ENCODE measurements at places on chromosomes 13 and 19. TPM values are rescaled to one million over a fixed set of nuclear protein-coding genes. Genes with fewer than 3 reads are reported as not detected.

- H3K27me3 ChIP-seq, result peaks cover 4% of the 10 kb centered on the region
- DNase-seq, result no peak
- H3K36me3 ChIP-seq, result no peaks in the 10 kb centered on the region
- peak overlapping the region; percentile 75 for H3K4me3 ChIP-seq
- H3K27ac ChIP-seq, result no peak overlapping the region
- peaks cover 6% of the 10 kb centered on the region for H3K4me1 ChIP-seq
Observed at GRCh38 chr19:912181-913079, 589 bp downstream of the R3HDM4 start.

- no peak for DNase-seq
- no peak overlapping the region for H3K4me3 ChIP-seq
- H3K27me3 ChIP-seq, result no peaks in the 10 kb centered on the region
- H3K27ac ChIP-seq, result no peak overlapping the region
- H3K36me3 ChIP-seq, result no peaks in the 10 kb centered on the region
Observed at GRCh38 chr13:33275916-33276315, 9.6 kb downstream of the STARD13 start.

DNA sequence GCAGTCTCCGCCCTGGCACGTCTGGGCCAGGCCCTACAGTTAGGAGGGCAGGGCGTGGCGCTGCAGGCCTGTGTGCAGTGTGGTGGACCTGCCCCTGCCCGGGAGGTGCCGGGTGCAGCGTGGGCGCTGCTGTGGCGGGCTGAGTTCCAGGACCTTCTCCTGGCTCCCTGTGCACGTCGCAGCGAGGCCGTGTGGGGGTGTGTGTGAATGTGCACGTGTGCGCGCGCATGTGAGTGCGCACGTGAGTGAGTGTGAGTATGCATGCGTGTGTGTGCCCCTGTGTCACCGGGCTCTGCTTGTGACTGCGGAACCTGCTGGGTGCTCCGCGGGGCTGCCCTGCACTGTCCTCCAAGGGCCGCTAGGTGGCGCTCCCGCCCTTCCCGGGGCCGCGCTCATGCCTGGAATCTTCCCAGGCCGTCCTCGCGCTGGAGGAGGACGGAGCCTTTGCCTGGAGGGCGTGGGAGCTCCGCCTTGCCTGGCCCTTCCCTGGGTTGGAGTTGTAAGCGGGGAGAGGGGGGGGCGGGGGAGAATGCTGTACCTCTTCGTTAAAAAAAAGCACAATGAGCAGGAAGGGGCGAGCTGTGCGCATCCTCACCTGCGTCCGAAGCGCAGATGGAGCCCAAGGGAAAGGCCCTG lies 79.3 kb downstream of the KDM4B start:
- H3K4me3 ChIP-seq, result no peak overlapping the region
- peaks cover 4% of the 10 kb centered on the region for H3K36me3 ChIP-seq
- no peaks in the 10 kb centered on the region for H3K27me3 ChIP-seq
- H3K27ac ChIP-seq, result no peak overlapping the region

DNA sequence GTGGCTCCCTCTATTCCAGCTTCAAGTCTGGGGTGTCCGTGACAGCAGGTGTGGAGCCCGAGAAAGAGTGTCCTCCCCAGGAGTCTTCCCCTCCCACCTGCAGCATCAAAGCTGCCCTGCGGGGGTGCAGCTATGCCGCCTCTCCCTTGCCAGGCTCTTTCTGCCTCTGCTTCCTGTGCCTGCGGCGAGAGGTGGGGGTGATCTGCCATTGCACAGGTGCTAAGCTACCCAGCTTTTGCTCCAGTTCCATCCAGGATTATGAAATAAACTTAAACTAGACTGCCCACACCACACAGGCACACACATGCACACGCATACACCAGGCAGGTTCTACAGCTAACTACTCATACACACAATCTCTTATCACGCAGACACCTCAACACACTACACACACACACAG lies 104.7 kb upstream of the CLDN10 start:
- no peaks in the 10 kb centered on the region for H3K27me3 ChIP-seq
- H3K36me3 ChIP-seq, result no peaks in the 10 kb centered on the region
- no peaks in the 10 kb centered on the region for H3K4me1 ChIP-seq
- no peak overlapping the region for H3K4me3 ChIP-seq
- H3K27ac ChIP-seq, result no peak overlapping the region

GRCh38 chr13:41763782-41764181 lies 197.1 kb downstream of the VWA8 start:
- H3K4me1 ChIP-seq, result peaks cover 11% of the 10 kb centered on the region
- peaks cover 4% of the 10 kb centered on the region for H3K36me3 ChIP-seq
- H3K27me3 ChIP-seq, result no peaks in the 10 kb centered on the region
- DNase-seq, result no peak

GRCh38 chr13:40494513-40494912 lies 171.9 kb downstream of the FOXO1 start:
- H3K36me3 ChIP-seq, result no peaks in the 10 kb centered on the region
- no peak overlapping the region for H3K27ac ChIP-seq
- no peak for DNase-seq
- peaks cover 17% of the 10 kb centered on the region for H3K27me3 ChIP-seq

DNA sequence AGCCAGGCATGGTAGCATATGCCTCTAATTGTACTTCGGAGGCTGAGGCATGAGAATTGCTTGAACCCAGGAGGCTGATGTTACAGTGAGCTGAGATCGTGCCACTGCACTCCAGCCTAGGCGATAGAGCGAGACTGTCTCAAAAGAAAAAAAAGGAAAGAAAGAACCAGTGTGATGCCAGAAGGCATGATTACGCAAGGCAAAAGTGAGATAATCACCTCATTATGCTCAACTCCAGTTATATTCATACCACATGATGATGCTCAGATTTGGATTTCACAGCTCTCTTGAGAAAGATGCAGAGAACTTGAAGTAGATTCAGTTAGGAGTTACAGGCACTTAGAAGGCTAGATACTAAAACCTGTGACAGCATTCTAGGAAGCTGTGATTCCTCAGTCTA lies 21.8 kb downstream of the RCBTB1 start:
- H3K36me3 ChIP-seq, result peaks cover 31% of the 10 kb centered on the region
- peaks cover 16% of the 10 kb centered on the region for H3K27me3 ChIP-seq
- H3K4me1 ChIP-seq, result peaks cover 18% of the 10 kb centered on the region
- DNase-seq, result no peak
- no peak overlapping the region for H3K27ac ChIP-seq

GRCh38 chr13:64718116-64718515 lies 2512.0 kb downstream of the PCDH9 start:
- H3K4me3 ChIP-seq, result no peak overlapping the region
- peaks cover 6% of the 10 kb centered on the region for H3K4me1 ChIP-seq
- H3K27me3 ChIP-seq, result no peaks in the 10 kb centered on the region
- no peak for DNase-seq

- no peak overlapping the region for H3K4me3 ChIP-seq
- no peak for DNase-seq
- peaks cover 41% of the 10 kb centered on the region for H3K27me3 ChIP-seq
Observed at GRCh38 chr19:1070931-1071791, 4.2 kb downstream of the ARHGAP45 start.

- no peaks in the 10 kb centered on the region for H3K27me3 ChIP-seq
- peak overlapping the region; percentile 99 for H3K27ac ChIP-seq
- H3K4me3 ChIP-seq, result peak overlapping the region; percentile 83
Observed at GRCh38 chr19:56142897-56143434, 1.9 kb downstream of the ZNF444 start.

DNA sequence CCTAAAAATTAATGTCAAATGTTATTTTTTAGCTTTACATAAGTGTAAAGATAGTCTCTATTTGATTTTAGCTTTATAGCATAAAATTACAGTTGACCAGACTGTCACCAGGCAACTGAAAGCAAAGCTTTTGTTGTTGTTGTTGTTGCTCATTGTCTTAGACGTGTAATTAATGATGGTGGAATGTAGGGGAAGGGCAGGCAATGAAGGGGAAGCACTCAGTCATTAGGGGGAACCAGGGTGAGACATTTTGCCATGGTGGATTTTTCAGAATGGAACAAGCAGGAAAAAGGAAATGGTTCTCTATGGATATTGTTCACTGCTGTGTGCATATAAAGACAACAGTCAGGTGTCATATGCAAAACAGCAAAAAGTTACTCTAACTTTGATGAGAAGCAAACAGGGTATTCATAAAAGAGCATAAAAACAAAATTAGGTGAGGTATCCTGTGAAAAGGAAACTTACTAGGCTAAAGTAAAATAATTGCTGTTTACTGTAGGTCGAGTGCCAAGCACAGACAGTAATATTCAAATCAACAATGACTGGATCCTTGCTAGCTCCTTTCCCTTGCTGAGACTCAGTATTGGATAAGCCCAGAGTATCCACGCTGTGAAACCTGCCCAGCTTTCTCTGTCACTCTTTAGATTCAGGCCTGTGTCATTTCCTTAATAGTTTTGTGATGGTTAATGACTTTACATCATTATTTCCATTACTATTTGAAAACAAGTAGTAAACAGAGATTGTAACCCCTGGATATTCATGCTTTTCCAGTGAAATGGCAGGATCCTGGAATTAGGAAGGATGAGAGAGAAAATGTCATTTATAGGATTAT lies 110.5 kb downstream of the LRCH1 start:
- H3K4me3 ChIP-seq, result peak overlapping the region; percentile 16
- no peak for DNase-seq

GRCh38 chr13:106680796-106681472 lies 113.0 kb upstream of the ARGLU1 start:
- H3K27me3 ChIP-seq, result no peaks in the 10 kb centered on the region
- H3K36me3 ChIP-seq, result no peaks in the 10 kb centered on the region
- H3K4me3 ChIP-seq, result no peak overlapping the region
- DNase-seq, result no peak
- peaks cover 42% of the 10 kb centered on the region for H3K4me1 ChIP-seq

DNA sequence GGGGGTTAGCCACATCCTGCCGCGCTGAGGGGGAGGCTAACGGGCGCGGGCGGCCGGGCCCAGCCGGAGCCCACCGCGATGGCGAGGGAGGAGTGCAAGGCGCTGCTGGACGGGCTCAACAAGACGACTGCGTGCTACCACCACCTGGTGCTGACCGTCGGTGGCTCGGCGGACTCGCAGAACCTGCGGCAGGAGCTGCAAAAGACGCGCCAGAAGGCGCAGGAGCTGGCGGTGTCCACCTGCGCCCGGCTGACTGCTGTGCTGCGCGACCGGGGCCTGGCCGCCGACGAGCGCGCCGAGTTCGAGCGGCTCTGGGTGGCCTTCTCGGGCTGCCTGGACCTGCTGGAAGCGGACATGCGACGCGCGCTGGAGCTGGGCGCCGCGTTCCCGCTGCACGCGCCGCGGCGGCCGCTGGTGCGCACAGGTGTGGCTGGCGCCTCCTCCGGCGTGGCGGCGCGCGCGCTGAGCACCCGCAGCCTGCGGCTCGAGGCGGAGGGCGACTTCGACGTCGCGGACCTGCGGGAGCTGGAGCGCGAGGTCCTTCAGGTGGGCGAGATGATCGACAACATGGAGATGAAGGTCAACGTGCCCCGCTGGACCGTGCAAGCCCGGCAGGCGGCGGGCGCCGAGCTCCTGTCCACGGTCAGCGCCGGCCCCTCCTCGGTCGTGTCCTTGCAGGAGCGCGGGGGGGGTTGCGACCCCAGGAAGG lies 692 bp downstream of the RGS9BP start:
- H3K4me1 ChIP-seq, result peaks cover 14% of the 10 kb centered on the region
- no peak overlapping the region for H3K27ac ChIP-seq
- peaks cover 1% of the 10 kb centered on the region for H3K36me3 ChIP-seq
- no peak overlapping the region for H3K4me3 ChIP-seq

DNA sequence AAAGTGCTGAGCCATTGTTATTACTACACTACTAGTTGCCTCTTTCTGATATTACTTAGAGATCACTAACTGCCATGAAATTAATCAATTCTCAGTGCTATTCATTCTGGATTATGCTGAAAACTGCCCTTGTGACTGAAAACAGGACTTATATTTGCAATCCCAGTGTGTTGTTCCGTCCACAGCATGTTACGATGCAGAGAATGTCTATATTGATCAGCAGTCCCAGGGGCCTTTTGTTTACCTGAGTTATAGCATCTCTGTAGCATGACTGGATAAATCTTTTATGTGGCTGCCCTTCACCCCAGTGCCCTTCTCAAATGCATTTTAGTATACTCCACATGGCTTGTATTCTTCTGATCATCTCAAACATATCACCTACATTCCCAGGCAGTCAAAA lies 251.0 kb downstream of the GPC5 start:
- H3K27me3 ChIP-seq, result no peaks in the 10 kb centered on the region
- no peak overlapping the region for H3K27ac ChIP-seq
- H3K4me1 ChIP-seq, result peaks cover 4% of the 10 kb centered on the region
- no peaks in the 10 kb centered on the region for H3K36me3 ChIP-seq
- DNase-seq, result no peak
- H3K4me3 ChIP-seq, result no peak overlapping the region

GRCh38 chr19:31938675-31939074 lies 406.7 kb upstream of the ZNF507 start:
- no peaks in the 10 kb centered on the region for H3K36me3 ChIP-seq
- no peak overlapping the region for H3K4me3 ChIP-seq
- DNase-seq, result no peak
- H3K4me1 ChIP-seq, result peaks cover 8% of the 10 kb centered on the region

GRCh38 chr13:28329395-28330158 lies 165.4 kb downstream of the FLT1 start:
- no peak for DNase-seq
- H3K4me3 ChIP-seq, result no peak overlapping the region
- no peak overlapping the region for H3K27ac ChIP-seq
- H3K27me3 ChIP-seq, result peaks cover 11% of the 10 kb centered on the region
- no peaks in the 10 kb centered on the region for H3K36me3 ChIP-seq
- H3K4me1 ChIP-seq, result peaks cover 10% of the 10 kb centered on the region

GRCh38 chr13:68047889-68048288 lies 817.8 kb upstream of the PCDH9 start:
- H3K27me3 ChIP-seq, result no peaks in the 10 kb centered on the region
- H3K4me1 ChIP-seq, result peaks cover 2% of the 10 kb centered on the region
- no peak for DNase-seq
- no peak overlapping the region for H3K27ac ChIP-seq
- H3K36me3 ChIP-seq, result no peaks in the 10 kb centered on the region
- no peak overlapping the region for H3K4me3 ChIP-seq

GRCh38 chr19:19540064-19540714 lies 2.1 kb downstream of the CILP2 start:
- H3K4me3 ChIP-seq, result no peak overlapping the region
- H3K36me3 ChIP-seq, result peaks cover 2% of the 10 kb centered on the region
- peaks cover 19% of the 10 kb centered on the region for H3K27me3 ChIP-seq

- no peak overlapping the region for H3K4me3 ChIP-seq
- no peaks in the 10 kb centered on the region for H3K4me1 ChIP-seq
- no peak for DNase-seq
Observed at GRCh38 chr19:17114414-17114831, 38.8 kb downstream of the MYO9B start.

GRCh38 chr13:99749271-99750019 lies 222.1 kb downstream of the ZIC5 start:
- H3K36me3 ChIP-seq, result no peaks in the 10 kb centered on the region
- peaks cover 21% of the 10 kb centered on the region for H3K4me1 ChIP-seq
- no peaks in the 10 kb centered on the region for H3K27me3 ChIP-seq

RASIP1 gene
- total RNA-seq, result 2.4 TPM

GNG8 gene
- not detected for total RNA-seq

CHMP2A gene
- total RNA-seq, result 81.5 TPM

CLEC17A gene
- not detected for total RNA-seq

RGCC gene
- not detected for total RNA-seq

DAZAP1 gene
- total RNA-seq, result 131 TPM

ZNF808 gene
- total RNA-seq, result 41.6 TPM

Data from progenitor cell of endocrine pancreas (in vitro differentiated cells).